D341Med (cell line): ENCODE measurements at places on chromosomes 3 and 15.
A peak's percentile ranks its signal among the peaks of the same experiment; 100 is the strongest.

DNA sequence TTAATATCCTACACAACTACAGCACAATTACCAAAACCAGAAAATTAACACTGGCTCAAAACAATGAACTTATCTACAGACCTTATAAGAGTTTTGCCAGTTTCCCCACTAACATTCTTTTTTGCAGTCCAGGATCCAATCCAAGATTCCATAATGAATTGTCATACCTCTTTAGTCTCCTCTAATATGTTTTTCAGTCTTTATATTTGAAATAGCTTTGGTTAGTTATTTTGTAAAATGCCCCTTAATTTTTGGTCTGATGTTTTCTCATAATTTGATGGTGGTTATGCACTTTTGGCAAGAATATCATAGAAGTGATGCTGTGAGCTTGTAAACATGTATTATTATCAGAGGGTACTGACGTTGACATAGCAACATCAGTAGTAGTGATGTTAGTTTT is 124.3 kb downstream of the ISL2 start:
- DNase-seq = no peak

- DNase-seq = no peak
Observed at GRCh38 chr3:148450819-148451218, 246.9 kb upstream of the AGTR1 start.

DNA sequence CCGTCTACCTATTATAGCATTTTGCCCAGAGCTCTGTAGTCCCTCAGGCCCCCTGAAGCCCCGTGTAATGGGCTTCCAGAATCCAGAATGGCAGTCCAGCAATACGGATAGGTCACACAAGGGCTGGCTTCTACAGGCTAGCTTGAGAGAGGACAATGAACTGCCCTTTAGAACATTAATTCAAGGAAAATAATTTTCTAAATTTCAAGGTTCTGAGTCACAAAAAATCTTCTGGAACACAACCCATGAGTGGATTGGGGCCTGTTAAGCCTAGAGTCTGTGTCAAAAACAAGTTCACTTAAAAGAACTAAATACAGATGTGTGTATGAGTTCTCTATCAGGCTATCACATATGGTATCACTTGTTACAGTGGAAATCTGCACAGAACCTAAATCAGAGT is 28.8 kb downstream of the DCP1A start:
- DNase-seq = no peak

GRCh38 chr3:98917608-98918007 is 16.1 kb upstream of the DCBLD2 start:
- DNase-seq = no peak

- DNase-seq = no peak
Observed at GRCh38 chr3:34956511-34956910, 682.8 kb upstream of the ARPP21 start.

DNA sequence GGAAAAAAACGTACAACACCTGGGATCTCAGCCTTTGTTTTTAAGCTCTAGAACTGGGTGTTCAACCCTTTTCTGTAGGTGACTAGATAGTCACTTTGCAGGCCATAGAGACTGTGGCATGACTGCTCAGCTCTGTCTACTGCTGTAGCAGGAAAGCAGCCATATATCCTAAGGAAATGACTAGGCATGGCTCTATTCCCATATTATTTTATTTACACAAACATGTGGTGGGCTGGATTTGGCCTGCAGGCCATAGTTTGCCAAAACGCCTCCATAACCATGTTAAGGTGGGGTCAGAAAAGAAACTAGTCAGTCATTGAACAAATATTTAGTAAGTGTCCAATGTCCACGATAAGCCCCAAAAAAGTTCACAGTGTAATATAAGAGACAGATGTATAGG is 452.5 kb downstream of the MCTP2 start:
- DNase-seq = no peak

- DNase-seq = peak; percentile 79
Observed at GRCh38 chr15:53378096-53378800, 381.2 kb downstream of the WDR72 start.

GRCh38 chr15:53979051-53979788 is 979 bp downstream of the UNC13C start:
- DNase-seq = no peak

GRCh38 chr15:41507820-41508290 is 5.8 kb downstream of the LTK start:
- DNase-seq = no peak
